ENCODE measurements at places on chromosomes 5 and 9.
A peak's percentile ranks its signal among the peaks of the same experiment; 100 is the strongest.

- no peak for DNase-seq
Observed at GRCh38 chr5:147359101-147359500, 124.3 kb downstream of the STK32A start.

DNA sequence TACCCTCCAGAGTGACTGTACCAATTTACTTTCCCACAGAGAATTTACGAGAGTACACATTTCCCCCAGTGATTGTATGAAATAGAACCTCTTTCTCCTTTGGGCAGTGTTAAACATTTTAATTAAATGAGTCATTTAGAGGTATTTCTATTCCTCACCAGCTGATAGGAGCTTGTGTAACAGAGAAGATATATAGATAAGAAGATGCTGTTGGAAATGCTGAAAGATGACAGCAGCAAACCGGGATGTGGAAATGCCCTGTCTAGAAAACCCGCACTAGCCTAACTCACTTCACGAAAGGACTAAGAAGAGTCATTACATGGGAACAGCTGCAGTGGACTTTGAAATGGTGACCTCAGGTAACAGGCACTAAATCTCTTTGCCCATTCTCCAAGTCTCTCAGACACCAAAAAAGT lies 68.3 kb downstream of the LPAR1 start:
- DNase-seq = no peak

DNA sequence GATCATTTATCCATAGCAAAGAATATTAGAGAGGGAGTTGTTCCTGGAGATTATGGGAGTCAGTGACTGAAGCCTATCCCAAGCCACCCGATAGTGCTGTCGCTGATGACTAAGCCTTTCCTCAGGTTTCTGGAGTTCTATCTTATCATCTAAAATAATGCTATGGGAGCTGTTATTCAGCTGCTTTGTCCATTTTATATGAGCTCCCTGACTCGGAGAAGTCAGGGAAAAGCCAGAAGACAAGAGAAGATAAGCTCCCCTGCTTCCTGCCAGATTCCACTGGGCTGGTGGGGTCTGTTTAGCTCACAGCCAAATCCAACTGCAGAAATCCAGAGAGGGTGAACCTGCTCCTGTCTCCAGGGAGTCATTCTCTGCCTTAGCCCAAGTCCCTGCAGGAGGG lies 148.2 kb downstream of the DROSHA start:
- no peak for DNase-seq

DNA sequence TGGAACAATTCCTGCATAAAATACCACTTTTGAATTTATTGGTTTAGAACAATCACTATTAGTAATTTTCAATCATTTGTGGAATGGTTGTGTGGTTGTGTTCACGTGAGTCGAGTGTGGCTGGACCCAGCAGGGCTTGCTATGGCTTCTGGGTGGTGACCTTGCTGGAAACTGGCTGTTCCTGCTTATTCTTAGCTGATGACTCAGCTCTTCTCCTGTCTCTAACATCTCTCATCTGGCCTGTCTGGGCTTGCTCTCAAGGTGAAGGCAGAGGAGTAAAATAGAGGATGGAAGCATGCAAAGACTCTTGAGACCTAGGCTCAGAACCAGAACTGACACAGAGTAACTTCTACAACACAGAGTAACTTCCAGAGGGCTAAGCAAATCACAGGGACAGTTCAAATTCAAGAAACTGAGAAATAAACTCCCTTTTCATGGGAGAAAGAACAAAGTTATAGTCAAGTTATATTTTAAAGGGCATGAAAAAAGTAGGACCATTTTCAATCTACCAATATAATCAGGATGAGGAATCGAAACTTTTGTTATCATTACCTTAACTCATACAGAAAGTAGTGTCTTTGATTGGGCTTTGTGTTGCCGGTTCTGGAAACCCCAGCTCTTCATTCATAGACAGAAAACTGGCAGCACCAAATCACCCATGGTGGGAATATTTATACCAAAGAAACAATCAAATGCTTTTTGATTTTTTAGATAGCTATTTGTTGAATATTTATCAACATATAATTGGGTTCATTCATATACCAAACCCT lies 665.1 kb downstream of the CDH18 start:
- DNase-seq = peak; percentile 9

DNA sequence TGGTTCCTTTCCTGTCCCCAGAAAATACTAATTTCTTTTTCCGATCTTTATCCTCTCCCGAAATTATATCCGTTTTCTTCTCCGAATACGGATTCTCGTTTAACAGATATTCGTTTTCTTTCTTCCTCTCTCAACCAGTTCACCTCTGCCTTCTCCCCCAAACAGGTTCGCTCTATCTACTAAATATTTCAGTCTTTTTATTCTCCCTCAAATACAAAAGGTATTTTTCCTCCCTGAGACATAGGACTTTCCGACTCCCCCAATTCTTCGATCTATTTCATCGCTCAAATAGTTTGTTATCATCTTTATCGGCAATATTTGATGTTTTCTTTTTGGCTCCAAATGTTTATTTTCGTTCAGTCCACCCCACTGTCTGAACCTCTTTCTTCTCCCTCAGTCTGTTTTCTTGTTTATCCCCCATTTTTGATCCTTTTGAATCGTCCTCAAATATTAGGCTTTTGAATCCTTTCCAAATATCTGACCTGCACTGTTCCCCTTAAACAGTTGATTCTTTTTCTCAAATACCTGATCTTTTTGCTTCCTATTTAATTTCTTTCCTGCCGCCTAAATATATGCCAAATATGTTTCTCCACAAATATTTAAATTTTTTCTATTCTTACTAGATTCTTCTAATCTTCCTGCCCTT lies 4.4 kb downstream of the PITX1 start:
- no peak for DNase-seq

GRCh38 chr5:102523541-102524175 lies 24.9 kb upstream of the SLCO6A1 start:
- no peak for DNase-seq

GRCh38 chr9:73215249-73215648 lies 63.6 kb downstream of the ANXA1 start:
- DNase-seq = no peak
